Stomach (tissue), 19 donors: ENCODE measurements at places on chromosomes 3 and 15.
A peak's percentile ranks its signal among the peaks of the same experiment; 100 is the strongest.

GRCh38 chr3:47496892-47497291 lies 16.6 kb downstream of the ELP6 start:
- no peak for DNase-seq

GRCh38 chr3:121998030-121998580 lies 23.9 kb downstream of the ILDR1 start:
- DNase-seq = no peak

- no peak for DNase-seq
Observed at GRCh38 chr3:11814663-11815062, 32.0 kb downstream of the TAMM41 start.

DNA sequence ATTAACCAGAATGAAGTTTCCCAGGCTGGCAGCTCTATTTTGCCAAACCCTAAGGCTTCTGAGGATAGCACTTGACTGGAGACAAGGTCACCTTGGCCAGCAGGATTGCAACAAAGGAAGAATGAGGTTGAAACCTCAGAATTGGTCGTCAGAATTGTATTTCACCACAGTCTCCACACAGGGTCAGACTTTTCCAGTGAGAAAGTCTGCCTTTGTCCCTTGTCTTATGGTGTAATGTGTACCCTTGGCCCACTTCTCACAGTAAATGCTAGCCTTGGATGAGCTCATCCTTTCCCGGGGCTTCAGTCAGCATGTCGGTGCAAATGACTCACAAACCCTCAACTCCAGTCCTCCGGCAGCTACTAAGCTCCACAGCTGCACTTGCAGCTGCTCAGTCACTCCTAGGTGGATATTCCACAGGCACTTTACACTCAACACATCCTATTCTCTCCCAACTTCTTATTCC lies 19.7 kb downstream of the SSR3 start:
- DNase-seq = peak; percentile 29

DNA sequence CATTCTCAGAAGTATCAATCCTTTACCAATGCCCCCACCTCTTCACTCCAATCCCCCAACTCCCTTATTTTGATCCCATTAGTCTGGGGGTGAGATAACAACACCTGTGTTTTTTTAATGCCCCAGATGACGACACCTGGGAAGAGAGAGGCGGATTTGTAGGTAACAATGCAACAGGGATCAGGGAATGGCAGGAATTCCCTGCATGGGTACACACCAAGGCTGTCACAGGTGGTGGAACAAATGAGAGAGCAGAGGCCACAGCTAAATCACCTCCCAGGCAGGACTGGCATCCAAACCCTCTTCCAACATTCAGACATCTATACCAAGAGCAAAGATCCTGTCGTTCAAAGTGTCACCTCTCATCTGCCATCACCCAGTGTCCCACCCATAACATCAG lies 319.2 kb upstream of the TRIM42 start:
- no peak for DNase-seq

DNA sequence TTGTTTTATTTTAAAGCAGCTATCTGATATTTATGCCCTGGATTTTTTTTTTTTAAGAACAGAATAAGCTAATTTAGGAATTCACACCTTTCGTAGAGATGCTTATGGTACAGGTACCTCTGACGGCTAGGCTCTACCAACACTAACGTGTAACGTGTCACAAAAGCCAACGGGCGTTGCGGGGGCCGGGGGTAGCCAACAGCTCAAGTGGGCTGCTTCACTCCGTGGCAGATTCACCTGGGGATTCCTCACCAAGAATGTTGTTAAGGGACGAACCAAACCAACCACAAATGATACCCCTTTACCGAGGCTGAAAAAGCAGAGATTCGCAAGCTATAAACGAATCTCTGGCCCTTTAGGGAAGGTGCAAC lies 1.0 kb downstream of the TMCC1 start:
- DNase-seq = no peak

DNA sequence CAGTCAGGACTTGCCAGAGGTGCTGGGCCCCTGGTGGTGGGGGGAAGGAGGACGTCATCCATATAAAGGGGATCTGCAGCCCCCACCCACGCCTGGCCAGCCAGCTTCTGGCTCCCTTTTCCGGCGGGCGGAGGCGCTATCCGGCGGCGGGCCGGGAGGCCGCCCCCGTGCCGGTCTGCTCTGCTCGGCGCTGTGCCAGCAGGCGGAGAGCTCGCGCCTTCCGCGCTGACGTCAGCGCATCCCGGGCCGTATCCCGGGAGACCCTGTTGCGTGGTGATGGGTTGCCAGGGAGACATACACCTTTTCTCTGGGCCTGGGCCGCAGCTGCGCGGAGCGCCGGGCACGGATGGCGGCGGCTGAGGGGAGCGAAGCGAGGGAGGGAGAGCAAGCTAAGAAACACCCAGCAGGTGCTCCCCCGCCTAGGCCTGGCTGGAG lies 1.1 kb downstream of the FAM131A start:
- peak; percentile 57 for DNase-seq

- DNase-seq = no peak
Observed at GRCh38 chr3:51384055-51384725, 901 bp upstream of the MANF start.

DNA sequence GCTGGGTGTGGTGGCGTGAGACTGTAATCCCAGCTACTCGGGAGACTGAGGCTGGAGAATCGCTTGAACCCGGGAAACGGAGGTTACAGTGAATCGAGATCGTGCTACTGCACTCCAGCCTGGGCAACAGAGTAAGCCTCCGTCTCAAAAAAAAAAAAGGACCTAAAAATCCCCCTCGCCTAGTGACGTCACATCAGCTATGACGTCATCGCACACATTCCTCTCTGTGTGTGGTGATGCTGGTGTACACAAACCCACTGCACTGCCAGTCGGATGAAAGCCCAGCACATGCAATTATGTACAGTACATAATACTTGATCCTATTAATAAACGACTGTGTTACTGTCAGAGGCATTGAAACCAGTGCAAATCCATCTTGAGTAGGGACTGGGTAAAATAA lies 40.2 kb upstream of the SEC61A1 start:
- DNase-seq = no peak
